ENCODE measurements at places on chromosomes 4 and X.
A peak's percentile ranks its signal among the peaks of the same experiment; 100 is the strongest.

DNA sequence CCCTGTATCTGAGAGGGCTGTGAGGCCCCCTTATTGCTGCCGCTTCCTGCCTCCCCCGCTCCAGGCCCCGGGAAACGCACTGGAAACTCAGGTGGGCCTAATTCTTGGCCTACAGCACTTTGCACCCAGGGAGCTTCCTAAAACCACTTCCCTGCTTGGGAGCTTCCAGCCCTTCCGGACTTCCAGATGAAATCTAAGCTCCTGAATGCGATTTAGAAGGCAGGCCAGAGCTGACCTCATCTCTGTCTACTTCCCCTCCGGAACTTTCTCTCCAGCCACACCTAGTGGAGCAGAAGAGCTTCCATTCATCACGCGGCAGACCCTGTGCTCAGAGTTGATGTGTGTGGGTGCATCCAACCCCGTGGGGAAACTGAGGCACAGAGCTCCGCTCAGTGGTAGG lies 84.2 kb downstream of the SORCS2 start:
- DNase-seq, result no peak

GRCh38 chr4:8727546-8728510 lies 135.3 kb downstream of the CPZ start:
- no peak for DNase-seq

GRCh38 chrX:86154553-86154952 lies 6.3 kb downstream of the DACH2 start:
- no peak for DNase-seq

DNA sequence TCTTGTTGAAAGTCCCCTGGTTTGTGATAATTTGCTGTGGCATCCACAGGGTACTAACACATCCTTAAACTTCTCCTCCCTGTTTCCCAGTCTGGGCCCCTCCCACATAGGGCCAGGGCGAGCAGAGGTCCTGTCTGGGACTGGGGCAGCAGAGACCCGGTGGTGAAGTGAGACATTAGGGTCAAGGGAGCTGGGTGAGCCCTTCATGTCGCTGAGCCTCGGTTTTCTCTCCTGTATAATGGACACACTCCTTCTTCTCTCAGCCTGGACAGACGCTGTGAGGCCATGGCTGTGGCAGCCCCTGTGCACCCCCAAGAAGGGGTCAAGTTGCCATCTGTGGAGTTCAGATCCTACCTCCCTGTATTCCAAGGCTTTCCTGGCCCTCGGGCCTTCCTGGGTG lies 33.0 kb upstream of the HMX1 start:
- no peak for DNase-seq

- DNase-seq, result no peak
Measured at GRCh38 chr4:172989984-172990820, 178.4 kb upstream of the GALNT7 start.

DNA sequence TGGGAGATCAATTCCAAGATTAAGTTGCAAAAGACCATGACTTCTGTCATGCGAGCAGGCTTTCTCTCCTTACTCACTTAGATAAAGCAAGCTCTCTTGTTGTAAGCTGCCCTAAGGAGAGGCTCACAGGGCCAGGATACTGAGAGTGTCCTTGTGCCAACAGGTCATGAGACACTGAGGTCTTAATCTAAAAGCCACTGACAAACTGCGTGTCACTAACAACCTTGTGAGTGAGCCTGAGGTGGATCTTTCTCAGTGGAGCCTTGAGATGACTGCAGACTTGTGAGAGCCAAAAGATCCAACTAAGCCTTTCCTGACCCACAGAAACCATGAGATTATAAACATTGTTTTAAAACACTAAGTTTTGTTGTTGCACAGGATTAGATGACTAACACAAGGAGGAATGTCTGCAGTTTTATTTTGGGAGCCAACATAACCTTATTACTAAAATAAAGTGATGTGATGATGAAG lies 170.5 kb downstream of the SLC39A8 start:
- no peak for DNase-seq

DNA sequence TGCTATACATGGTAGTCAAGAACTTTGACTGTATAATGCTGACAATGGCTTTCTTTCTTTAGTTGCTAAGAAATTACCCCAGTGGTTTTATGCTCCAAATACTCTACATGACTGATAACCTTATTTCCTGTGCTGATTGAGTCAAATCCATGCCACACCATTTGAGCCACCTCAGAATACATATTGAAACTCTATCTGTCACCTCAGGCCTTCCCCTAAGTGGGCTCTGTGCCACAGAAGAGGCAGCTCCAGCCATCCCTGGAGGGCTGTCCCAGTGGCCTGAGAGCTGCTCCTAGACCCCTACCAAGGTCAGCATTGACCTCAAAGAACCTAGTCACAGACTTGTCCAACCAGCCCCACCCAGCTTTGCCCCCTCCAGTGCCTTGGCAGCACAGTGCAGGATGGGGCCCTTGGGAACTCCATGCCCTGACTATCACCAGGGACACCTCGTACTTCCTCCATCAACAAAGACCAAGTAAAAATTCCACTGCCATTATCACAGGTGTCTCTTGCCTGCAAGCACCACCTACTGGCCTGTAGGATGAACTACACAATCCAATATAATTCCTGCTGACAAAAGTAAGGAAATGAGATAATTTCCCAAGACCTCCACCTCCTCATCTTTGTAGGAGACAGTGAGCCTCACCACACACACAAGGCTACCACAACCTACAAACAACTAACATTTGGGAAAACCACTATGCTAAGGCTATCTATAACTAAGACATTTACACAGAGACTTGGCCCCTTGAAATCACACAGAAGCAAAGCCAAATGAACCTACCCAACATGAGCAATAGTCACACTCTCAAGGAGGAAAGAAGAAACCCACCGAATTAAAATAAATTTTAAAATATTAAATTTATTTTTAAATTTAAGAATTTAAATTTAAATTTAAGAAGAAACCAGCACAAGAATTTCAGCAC lies 239.9 kb downstream of the NKX6-1 start:
- no peak for DNase-seq

DNA sequence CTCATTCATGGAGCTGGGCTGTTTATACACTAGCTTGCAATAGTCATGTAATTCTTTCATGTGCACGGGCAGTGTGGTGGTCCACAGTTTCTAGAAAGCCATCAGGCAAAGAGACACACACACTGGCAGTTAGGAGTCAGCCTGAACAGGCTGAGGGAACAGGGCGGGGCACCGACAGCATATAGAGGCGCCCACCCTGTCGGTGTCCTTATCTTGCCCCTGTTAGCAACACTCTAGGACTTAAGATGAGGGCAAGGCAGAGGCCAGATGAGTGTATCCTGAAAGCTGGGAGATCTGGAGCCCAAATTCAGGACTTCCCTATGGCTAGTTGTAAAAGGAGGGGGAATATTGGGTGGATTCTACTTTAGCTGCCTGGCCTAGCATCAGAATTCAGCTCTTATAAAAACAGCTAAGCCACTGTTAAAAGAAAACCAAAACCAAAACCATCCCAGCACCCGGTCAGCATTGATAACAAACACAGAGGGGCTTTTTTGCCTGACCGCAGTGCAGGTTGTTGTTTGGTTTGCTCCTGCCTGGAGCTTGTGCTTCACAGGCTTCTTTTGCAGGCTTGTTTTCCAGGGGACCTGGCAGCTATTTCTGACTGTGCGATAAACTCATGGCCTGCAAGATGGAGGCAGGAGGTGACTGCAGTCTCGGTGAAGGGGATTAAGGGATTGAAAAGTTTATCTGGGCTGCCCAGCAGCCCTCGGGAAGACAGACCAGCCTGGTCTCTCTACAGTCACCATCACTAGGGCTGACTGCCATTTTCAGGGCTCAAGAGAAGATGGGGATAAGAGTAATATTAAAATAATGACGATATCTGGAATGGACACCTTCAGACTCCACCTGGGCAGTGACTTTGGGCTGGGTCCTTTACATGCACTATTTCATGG lies 638.9 kb downstream of the MID1IP1 start:
- DNase-seq, result no peak

- DNase-seq, result no peak
Measured at GRCh38 chrX:41472231-41472815, 25.2 kb downstream of the NYX start.

DNA sequence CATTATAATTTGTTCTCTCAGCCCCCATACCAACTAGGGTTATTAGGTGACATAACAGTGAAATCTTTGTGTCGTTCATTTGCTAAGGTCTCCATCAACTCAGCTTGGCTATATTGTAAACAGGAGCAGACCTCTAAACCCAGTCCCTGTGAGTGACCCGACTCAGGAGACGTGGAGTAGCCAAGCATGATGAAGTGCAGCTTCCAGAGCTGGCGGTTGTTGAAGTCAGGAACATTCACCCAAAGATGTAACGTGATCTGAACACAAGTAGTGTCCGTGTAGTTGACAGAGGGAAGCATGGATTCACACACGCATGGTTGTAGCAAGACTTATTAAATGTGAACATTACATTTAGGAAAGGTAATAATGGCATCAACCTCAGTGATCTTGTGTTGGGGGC lies 102.3 kb downstream of the FAM193A start:
- no peak for DNase-seq

DNA sequence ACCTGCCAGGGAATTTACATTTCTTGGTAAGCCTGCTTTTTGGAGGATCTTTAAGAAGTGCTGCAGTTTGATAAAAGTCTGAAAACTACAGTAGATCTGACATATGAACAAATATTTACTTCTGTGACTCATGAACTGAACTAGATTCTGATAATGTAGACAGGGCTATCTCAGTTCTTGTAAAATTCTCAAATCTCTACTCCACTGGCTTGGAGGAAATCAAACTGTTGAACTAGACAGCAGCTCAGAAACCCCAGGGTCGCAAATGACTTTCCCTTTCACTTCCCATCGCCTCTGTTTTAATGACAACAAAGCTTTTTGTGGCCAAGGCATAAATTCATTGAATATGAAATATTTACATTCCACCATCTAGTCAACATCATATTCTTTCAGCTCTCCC lies 15.4 kb upstream of the OCIAD1 start:
- peak; percentile 59 for DNase-seq

DNA sequence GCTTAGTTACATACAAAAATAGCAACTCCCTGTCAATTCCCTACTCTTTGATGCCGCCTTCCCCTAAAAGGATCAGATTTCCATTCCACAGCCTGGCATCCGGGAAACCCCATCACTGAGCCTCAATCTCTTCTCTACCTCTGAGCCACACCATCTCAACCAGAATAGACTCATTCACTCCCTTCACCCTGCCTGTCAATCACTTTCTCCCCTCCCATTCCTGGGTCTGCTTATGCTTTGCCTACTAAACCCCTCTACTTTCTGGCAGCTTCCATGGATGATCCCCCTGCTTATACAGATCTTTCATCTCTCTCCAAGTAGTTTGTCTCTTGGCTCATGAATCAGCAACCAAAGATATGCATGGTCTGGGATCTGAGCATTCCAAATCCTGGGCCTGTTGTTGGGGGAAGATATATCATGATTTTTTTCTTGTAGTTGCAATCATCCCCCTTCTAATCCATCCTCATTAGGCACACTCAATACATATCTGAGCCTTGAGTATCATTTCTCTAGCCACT lies 2.6 kb downstream of the AMER1 start:
- no peak for DNase-seq

DNA sequence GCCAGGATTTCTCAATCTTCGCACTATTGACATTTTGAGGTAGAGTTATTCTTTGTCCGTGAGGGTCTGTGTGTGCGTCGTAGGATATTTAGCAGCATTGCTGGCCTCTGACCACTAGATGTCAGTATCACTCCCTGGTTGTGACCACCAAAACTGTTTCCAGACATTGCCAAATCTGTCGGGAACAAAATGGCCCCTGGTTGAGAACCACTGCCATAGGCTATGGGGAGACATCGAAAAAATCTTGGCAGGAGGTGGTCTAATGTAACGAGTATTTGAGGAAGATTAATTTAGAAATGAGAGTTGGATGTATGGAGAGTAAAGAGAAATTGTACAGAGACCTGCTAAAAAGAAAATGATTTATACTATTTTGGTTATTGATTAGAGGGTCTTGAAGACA lies 108.4 kb downstream of the DOCK11 start:
- no peak for DNase-seq

DNA sequence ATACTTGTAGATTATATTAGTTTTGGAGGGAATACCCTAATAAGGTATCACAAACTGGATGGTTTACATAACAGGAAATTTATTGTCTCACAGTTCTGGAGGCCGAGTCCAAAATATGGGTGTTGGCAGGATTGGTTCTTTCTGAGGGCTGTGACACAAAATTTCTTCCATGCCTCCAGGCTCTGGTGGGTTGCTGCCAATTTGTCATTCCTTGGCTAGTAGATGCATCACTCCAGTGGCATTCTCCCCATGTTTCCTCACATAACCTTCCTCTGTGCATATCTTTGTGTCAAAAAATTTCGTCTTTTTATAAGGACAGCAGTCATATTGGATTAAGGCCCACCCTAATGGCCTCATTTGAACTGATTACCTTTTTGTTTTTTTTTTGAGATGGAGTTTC lies 49.3 kb downstream of the APELA start:
- DNase-seq, result no peak
